Sigmoid colon (tissue), 7 donors: ENCODE measurements at places on chromosomes 4 and X. TPM values are rescaled to one million over a fixed set of nuclear protein-coding genes. Genes with fewer than 3 reads are reported as not detected.

DNA sequence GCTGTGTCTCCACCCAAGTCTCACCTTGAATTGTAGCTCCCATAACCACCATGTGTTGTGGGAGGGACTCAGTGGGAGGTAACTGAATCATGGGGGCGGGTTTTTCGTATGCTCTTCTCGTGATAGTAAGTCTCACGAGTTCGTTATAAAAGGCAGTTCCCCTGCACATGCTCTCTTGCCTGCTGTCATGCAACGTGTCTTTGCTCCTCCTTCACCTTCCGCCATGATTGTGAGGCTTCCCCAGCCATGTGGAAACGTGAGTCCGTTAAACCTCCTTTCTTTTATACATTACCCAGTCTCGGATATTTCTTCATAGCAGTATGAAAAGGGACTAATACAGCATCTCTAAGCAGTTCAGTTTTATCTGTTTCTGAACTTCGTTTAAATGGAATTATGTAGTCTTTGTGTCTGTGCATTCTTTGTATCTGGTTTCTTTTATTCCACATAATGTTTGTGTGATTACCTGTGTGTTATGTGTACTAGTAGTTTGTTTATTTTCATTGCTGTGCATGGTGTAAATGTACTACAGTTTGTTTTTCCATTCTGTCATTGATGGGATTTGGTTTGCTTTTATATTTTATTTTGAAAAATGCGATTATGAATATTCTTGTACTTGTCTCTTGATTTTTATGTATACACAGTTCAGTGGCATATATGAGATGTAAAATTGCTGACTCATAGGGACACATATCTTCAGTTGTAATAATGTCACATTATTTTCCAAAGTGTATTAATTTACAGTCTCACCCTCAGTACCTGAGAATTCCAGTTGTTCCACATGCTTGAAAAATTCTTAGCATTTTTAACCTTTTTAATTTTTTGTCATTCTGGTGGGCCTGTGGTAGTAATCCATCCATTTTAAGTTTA, 304.9 kb downstream of the GBA3 start:
- no peaks in the 10 kb centered on the region for H3K4me1 ChIP-seq
- H3K36me3 ChIP-seq, result no peaks in the 10 kb centered on the region
- no peak for DNase-seq
- no peak overlapping the region for H3K4me3 ChIP-seq
- no peak overlapping the region for H3K27ac ChIP-seq

- no peaks in the 10 kb centered on the region for H3K4me1 ChIP-seq
- no peak for DNase-seq
- no peaks in the 10 kb centered on the region for H3K27me3 ChIP-seq
- H3K27ac ChIP-seq, result no peak overlapping the region
- H3K4me3 ChIP-seq, result no peak overlapping the region
- no peaks in the 10 kb centered on the region for H3K36me3 ChIP-seq
These were observed 45.5 kb upstream of the PPP1R2C start for GRCh38 chrX:42823443-42823842.

Gene MAGIX
- 1.4 TPM for total RNA-seq

DNA sequence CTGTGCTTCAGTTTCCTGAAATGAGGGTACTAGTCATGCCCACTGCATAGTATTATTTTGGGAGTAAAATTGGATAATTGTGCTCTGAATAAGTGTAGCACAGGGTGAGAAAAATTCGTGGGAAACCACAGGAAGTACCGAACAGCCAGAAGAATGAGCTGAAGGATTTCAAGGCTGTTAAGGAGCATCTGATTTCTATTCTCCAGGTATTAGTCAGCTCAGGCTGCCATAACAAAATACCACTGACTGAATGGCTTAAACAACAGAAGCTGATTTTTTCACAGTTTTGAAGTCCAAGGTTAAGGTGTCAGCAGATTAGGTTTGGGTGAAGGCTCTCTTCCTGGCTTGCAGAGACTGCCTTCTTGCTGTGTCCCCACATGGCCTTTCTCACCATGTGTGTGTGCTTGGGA, 41.9 kb downstream of the WWC2 start:
- H3K27me3 ChIP-seq, result no peaks in the 10 kb centered on the region
- H3K4me3 ChIP-seq, result no peak overlapping the region
- no peak for DNase-seq
- peaks cover 49% of the 10 kb centered on the region for H3K4me1 ChIP-seq

GRCh38 chr4:102321260-102321995, 23.9 kb downstream of the SLC39A8 start:
- H3K4me3 ChIP-seq, result no peak overlapping the region
- H3K27me3 ChIP-seq, result no peaks in the 10 kb centered on the region
- no peaks in the 10 kb centered on the region for H3K36me3 ChIP-seq

DNA sequence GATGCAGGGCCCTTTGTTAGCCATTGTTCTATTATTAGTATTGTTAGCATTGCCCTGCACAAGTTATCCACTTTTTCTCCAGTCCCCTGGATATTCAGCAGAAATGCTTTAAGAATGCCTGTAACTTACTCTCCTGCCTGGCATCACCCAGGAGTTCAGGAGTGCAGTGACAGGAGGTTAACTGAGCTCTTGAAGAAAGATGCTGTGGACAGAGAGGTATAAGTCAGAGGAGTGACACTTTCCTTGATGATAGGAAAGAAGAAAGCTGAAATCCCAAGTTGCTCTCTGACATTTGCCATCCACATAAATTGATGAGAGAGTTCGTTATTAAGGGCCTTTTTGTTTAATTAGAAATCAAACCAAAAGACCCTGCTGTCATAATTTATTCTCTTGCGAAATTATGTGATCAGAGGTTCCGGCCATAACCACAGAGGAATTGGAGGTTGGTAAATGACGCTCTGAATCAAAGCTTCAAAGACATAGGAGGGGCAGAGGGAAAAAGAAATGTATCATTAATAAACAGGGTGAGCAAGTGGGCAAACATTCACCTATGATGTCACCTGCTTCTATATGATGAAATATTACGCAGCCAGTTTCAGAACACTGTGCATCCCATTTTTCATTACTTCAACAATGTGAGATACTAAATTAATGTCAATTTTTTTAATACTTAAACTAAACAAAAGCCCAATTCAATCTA, 230.2 kb upstream of the JADE1 start:
- no peak for DNase-seq
- no peak overlapping the region for H3K27ac ChIP-seq
- H3K36me3 ChIP-seq, result no peaks in the 10 kb centered on the region

Gene LDB2
- total RNA-seq, result 18.3 TPM

Gene PNMA6A
- total RNA-seq, result 3.1 TPM

- H3K36me3 ChIP-seq, result no peaks in the 10 kb centered on the region
- peak overlapping the region; percentile 59 for H3K4me3 ChIP-seq
- DNase-seq, result peak; percentile 57
- H3K4me1 ChIP-seq, result peaks cover 18% of the 10 kb centered on the region
- peak overlapping the region; percentile 35 for H3K27ac ChIP-seq
These were observed 725 bp upstream of the CXCL1 start for GRCh38 chr4:73868206-73869129.

Gene ADAM29
- total RNA-seq, result not detected

DNA sequence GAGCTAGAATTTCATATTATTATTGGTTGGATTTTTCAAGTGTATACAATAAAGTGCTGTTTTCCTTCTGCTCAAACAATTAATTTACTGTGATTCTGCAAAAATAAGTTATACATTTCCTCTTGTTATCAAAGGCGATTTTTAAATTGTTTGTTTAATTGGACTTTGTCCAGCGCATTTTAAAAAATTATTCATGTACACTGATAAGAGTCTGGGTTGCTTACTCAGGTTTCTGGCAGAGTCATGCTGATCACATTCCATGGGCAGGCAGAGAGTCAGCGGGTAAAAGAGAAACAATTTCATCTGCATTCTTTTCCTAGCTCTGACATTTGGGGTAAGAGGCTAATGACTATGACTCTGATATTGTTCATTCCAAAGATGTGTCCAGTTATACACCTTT, 8.9 kb downstream of the FAT4 start:
- no peaks in the 10 kb centered on the region for H3K36me3 ChIP-seq
- DNase-seq, result no peak
- H3K27ac ChIP-seq, result peak overlapping the region; percentile 68
- peak overlapping the region; percentile 30 for H3K4me3 ChIP-seq

DNA sequence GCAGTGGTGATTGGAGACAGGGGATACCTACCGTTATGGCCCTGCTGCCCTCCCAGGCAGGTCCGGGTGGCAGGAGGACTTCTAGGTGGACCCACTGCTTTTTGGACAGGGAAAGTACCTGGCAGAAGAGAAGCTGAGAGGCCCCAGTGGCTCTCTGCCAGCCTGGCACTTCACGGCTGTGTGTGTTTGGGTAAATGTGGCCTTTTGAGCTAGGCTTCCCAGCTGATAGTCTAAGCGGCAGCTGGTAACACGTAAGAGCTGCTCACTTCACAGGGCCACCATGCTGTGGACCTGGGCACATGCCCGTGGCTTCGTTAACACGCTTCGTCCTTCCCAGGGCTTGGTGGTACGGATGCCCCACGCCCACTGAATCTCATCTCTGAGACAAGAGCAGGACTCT, 92.0 kb upstream of the CLCN4 start:
- no peak overlapping the region for H3K27ac ChIP-seq
- no peaks in the 10 kb centered on the region for H3K36me3 ChIP-seq
- H3K4me1 ChIP-seq, result no peaks in the 10 kb centered on the region

Gene PSAPL1
- not detected for total RNA-seq

- no peaks in the 10 kb centered on the region for H3K27me3 ChIP-seq
- H3K36me3 ChIP-seq, result no peaks in the 10 kb centered on the region
These were observed 56.8 kb upstream of the EXOC1L start for GRCh38 chr4:55762819-55763218.
